ENCODE measurements at places on chromosomes 4 and X.

GRCh38 chr4:48049483-48049882 lies 32.9 kb downstream of the NIPAL1 start:
- DNase-seq, result no peak

- DNase-seq, result no peak
Observed at GRCh38 chr4:165294907-165295306, 32.6 kb upstream of the MSMO1 start.

DNA sequence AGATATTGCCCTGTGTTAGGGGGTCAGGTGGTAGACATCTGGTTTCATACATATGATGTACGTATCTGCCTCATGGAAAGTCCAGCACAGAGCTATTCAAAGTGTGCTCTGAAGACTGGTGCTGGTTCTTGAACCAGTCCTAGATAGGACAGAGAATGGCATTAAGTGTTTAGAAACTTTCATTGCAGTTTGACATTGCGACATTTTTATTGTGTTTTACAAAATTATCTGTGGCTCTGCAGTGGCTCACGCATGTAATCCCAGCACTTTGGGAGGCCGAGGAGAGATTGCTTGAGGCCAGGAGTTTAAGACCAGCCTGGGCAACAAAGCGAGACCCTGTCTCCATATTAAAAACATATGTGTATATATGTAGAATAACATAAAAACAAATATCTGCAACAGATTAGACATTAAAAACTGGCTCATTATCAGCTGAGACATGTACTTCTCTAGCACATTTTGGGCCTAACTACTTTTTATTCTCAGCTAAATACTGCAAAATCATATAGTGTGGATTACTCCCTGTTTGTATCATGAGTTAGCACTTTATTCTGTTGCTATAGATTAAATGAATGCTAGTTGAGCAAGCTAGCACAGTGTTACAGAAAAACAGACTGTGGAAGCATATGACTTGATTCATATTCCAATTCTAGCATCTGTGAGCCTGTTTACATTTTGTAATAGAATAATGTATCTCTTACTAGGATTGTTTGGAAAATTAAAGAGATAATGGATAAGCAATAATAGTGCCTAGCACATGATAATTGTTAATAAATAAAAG lies 57.1 kb downstream of the USP9X start:
- DNase-seq, result no peak

DNA sequence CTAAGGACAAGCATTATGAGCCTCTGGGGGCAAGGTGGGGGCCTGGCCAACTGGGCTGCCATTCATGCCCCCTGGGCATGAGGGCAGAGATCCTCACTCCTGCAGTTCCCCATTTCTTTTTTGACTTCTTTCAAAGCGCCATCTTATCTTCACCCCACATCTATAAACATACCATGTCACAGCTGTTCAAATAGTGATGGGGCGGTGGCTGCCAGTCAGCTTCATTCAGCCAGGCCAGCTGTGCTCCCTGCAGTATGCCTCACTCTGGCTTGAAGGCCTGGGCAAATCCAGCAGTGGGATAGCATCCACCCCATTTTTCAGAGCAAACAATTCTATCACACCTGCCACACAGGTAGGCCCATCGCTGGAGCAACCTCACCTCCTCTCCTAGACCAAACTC lies 85.5 kb downstream of the NHSL2 start:
- DNase-seq, result no peak

GRCh38 chrX:147570483-147570882 lies 341.2 kb upstream of the FMR1 start:
- no peak for DNase-seq

GRCh38 chr4:125481334-125482045 lies 166.7 kb downstream of the FAT4 start:
- DNase-seq, result no peak
